ENCODE measurements at places on chromosomes 5 and 9.

- no peak for DNase-seq
Measured at GRCh38 chr5:124702525-124702924, 43.9 kb downstream of the ZNF608 start.

DNA sequence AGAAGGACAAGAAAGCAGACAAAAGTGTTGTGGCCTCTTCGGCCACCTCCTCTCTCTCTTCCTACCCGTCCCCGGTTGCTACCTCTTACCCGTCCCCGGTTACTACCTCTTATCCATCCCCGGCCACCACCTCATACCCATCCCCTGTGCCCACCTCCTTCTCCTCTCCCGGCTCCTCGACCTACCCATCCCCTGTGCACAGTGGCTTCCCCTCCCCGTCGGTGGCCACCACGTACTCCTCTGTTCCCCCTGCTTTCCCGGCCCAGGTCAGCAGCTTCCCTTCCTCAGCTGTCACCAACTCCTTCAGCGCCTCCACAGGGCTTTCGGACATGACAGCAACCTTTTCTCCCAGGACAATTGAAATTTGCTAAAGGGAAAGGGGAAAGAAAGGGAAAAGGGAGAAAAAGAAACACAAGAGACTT, 2.4 kb downstream of the EGR1 start:
- DNase-seq: no peak

DNA sequence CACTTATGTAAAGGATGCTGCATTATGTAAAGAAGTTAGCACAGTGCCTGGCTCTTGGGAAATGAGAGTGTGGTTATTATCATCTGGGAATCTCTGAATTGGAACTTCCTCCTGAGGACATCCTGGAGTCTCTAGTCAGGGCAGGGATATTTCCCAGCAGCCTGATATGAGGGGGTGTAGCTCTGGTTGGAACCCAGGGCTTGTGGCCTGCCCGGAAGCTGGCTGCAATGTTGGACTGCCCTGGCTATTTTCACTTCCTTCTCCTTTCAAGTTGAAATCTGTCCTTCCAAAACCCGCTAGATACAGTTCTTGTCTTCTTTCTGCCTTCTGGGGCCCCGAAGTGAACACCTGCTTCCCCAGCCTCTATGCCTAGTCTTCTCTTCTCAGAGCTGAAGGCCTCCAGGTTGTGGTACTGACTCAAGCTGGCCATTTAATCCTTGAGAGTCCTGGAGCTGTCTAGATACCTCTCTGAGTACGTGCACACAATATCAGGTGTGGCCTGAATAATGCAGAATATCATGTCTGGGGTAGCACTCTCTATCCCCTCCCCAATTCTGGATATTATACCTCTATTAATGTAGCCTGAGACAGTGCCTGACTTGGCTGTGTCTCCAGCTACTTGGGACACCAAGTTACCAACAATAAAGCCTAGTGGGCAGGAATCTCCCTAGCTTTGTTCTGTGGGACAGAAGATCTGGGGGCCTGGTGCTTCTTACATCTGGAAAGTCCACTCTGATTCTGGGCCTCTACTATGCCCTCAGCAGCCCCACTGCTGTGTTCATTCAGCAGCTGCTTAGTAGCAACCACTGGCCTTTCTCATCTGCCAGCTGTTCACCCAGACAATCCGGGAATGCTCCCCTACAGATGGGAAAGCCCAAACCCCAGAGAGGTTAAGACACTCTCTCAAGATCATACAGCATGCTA, 45.0 kb downstream of the SLC6A7 start:
- DNase-seq: no peak

DNA sequence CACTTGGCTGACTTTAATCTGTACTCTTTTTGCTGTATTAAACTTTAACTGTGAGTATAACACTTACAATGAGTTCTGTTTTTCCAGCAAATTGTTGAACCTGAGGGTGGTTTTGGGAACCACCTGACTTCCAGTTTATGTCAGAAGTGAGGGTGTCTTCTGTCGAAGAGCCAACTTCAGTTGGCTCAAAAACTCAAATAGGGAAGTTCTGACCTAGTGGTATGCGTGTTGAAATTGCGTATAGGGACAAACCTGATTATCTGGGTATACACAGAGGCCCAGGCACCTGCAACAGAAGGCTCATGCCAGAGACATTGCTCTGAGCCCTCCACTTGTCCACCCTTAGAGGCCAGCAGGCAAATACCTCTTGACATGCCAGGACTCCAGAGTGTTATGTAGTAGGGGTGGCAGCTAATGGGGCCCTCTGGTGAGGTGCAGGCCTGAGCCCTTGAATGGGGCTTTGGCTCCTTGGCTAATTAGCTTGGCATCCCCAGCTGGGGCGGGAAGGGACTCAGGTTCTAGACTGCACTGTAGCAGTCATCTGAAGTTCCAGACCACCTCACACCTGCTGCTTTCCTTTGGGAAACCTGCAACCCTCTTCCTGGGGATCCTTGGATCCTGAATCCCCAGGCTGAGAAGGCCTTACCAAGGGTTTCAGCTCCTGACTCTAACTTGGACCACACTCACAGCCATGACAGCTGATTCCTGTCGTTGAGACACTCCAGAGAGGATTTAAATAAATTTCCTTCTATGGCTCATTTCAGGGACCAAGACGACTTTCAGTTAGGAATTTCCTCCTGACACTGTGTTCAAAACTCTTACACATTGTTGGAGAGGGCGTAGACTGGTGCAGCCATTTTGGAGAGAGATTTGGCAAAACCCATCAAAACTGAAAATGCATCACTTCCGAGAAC, 189.6 kb downstream of the HSPA4 start:
- no peak for DNase-seq

GRCh38 chr5:141722266-141722665, 40.2 kb upstream of the ARAP3 start:
- no peak for DNase-seq

DNA sequence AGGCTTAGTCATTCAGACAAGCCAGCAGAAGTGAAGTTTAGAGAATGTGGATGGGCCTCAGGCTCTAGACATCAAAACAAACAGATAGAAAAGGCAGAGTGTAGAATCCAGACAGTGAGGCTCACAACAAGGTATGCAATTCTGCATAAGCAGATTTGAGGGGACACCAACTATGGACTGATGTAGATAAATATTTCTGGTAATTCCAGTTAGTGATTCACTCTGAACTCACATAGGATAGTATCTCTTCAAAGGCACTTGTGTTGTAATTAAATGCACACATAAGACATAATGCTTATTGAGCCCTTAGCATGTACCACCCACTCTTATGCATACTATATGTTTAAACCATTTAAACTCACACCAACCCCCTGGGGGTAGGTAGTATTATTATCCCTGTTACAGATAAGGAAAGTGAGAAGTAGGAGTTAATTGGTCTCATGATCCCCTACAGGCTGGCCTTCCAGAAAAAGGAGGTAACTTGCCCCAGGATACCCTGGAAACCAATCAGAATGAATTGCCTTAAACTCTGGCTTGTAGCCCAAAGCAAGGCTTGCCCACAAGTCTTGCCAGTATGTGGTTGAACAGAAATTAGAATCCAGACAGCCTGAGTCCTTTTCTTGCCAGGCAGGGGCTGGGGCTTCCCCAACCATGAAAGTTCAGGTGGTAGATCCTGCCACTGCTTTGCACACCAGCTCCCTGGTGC, 39.5 kb upstream of the HSPB3 start:
- no peak for DNase-seq

- no peak for DNase-seq
Measured at GRCh38 chr9:135076876-135077430, 10.5 kb upstream of the OLFM1 start.

DNA sequence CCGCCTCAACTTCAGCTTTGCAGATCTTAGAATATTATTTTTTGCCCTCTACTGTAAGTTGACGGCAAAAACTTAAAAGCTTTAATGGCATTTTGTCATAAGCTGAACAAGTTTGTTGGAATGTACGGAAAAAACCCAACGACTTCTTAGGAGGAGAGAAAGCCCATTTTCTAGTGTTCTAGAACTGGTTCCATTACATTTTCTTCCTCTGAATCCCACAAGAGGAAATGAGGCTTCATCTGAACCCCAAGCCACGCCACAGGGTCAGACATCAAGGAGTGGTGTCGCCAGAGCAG, 113.7 kb downstream of the LHFPL2 start:
- no peak for DNase-seq

GRCh38 chr5:31361234-31361633, 167.7 kb downstream of the CDH6 start:
- DNase-seq: no peak

All from ureter (tissue), 1 donor.